HL-60 (cell line): ENCODE measurements at places on chromosomes 11 and 22.

DNA sequence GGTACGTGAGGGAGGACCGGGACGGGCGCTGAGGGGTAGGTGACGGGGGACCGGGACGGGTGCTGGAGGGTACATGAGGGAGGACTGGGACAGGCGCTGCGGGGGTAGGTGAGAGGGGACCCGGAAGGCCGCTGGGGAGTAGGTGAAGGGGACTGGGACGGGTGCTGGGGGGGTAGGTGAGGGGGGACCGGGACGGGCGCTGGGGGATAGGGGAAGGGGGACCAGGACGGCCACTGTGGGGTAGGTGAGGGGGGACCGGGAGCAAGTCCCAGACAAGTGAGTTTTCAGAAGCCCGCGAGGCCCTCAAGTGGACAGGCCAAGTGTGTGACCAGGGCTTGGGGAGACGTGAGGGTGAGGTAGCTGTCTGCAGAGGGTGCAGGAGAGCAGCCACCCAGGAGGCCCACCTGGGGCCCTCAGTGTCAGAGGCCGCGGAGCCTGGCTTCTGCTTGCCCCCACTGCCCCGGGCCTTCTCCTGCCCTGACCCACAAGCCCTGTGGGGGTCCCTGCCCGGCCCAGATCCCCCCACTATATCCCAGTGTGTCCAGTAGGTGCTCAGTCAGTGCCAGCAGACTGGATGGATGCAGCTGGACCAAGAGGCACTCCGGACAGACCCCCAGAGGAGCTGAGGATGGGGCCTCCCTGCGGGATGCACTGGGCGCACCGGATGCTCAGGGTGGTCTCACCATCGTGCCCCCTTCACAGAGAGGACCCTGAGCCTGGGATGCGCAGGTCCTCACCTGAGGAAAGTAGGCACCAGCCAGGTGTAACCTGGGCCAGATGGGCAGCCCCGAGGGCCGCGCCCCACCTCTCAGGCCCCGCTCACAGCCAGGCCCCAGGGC lies 44.2 kb upstream of the TH start:
- no peak for DNase-seq

- DNase-seq = no peak
Measured at GRCh38 chr22:48618326-48618725, 1209.3 kb downstream of the BRD1 start.

DNA sequence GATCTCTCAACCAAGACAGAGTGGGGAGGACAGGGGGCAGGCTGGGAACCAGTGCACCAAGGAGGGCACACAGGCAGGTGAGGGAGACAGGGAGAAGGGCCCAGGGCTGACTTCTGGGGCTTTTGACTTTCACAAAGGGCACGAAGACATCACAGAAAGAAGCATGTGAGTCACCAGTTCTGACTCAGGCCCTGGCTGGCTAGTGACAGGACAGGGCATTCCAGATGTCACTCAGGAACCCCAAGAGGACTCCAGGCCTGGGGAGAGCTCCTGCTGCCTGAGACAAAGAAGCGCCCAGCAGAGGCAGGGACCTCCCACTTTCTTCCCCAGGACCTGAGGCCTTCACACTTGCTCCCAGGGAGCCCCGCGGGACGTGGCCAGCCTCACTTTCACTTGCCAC lies 497.2 kb downstream of the BUD13 start:
- DNase-seq = no peak

- no peak for DNase-seq
Measured at GRCh38 chr11:69802590-69802989, 16.6 kb downstream of the FGF3 start.

- no peak for DNase-seq
Measured at GRCh38 chr11:114293201-114293711, 2.9 kb upstream of the NNMT start.

GRCh38 chr11:61531044-61531443 lies 22.5 kb downstream of the LRRC10B start:
- DNase-seq = no peak
